ENCODE measurements at places on chromosomes 13 and 19.

GRCh38 chr13:28582892-28583240, 76.1 kb upstream of the POMP start:
- H3K27ac ChIP-seq, result no peak overlapping the region
- H3K4me1 ChIP-seq, result peaks cover 55% of the 10 kb centered on the region
- no peaks in the 10 kb centered on the region for H3K27me3 ChIP-seq

- H3K4me3 ChIP-seq, result no peak overlapping the region
- no peaks in the 10 kb centered on the region for H3K36me3 ChIP-seq
- H3K27me3 ChIP-seq, result no peaks in the 10 kb centered on the region
- H3K27ac ChIP-seq, result no peak overlapping the region
- H3K4me1 ChIP-seq, result peaks cover 32% of the 10 kb centered on the region
- DNase-seq, result no peak
Observed at GRCh38 chr13:80245162-80245733, 95.7 kb downstream of the SPRY2 start.

GRCh38 chr19:4495471-4495870, 22.8 kb downstream of the PLIN4 start:
- no peak overlapping the region for H3K27ac ChIP-seq
- peaks cover 3% of the 10 kb centered on the region for H3K36me3 ChIP-seq
- H3K4me3 ChIP-seq, result no peak overlapping the region
- H3K4me1 ChIP-seq, result no peaks in the 10 kb centered on the region
- peaks cover 3% of the 10 kb centered on the region for H3K27me3 ChIP-seq

DNA sequence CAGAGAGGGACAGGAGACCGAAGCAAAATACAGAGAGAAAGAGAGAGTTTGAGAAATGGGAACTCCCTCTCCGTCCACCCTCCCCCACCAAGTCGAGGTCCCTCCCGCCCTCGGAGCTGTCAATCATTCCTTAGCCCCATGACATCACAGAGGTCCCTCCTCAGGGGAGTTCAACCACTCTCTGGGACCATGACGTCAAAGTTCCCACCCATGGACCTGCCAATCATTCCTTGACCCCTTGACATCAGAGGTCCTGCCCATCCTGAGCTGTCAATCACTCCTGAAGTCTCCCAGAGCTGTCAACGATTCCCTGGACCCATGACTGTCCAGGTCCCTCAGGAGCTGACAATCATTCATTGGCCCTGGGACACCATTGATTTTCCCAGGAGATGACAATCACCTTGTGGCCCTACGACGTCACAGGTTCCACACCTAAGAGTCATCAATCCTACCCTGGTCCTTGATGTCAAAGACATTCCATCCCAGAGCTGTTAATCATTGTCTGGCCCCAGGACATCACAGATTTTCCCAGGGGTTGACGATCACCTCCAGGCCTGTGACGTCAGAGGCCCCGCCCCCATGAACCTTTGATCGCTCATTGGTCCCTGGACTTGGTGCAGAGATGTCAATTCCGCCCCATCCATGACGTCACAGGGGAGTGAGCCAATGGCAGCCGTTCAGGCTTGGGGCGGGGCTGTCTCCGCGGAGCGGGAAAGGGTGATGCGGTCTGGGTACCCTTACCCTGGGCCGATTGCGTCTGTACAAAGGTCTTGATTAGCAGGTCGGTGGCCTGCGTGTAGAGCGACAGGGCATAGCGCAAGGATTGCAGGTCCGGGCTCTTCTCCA, 61.7 kb downstream of the COLGALT1 start:
- no peak overlapping the region for H3K4me3 ChIP-seq
- 0 out of 2 replicates have a peak, but pooled peaks cover 3% of the 10 kb centered on the region for H3K36me3 ChIP-seq
- DNase-seq, result peak; percentile 43
- peaks cover 20% of the 10 kb centered on the region for H3K27me3 ChIP-seq
- peak overlapping the region; percentile 31 for H3K27ac ChIP-seq

GRCh38 chr19:58366585-58367430, 4.3 kb upstream of the ZNF497 start:
- H3K4me3 ChIP-seq, result no peak overlapping the region
- peaks cover 2% of the 10 kb centered on the region for H3K27me3 ChIP-seq
- no peak overlapping the region for H3K27ac ChIP-seq
- H3K4me1 ChIP-seq, result peaks cover 5% of the 10 kb centered on the region

DNA sequence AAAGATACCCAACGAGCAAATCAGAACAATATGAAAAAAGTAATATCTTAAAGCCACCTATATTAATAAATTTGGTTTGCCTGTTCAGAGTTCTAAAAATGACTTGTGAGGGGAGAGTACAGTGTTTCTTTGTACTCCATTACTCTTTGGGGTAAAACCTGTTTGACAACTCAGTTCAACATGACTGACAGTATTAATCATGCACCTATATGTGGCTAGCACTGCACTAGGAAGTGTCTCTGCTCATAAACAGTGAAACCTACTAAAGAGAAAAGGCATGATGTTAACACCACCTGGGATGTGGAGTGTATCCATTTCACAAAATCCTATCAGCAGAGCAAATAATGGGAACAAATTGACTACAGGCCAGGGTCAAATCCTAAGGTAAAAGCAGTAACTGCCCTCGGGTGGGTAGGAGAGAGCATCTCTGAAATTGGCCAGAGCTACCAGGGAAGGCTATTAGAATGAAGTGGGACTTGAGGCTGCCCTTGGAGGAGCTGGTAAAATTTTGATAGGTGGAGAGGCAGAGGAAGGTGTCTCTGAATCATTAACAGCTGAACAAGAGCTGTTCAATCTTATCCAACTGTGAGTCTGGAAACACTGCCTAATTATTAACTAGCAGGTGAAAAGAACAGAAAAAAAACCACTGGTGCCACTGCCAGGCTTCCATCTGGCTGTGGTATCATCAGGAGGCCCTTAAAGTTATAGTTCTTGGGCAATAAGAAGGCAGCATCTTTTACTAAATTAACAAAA, 365.1 kb downstream of the DNAJC15 start:
- H3K4me3 ChIP-seq, result no peak overlapping the region
- no peak for DNase-seq
- no peaks in the 10 kb centered on the region for H3K4me1 ChIP-seq
- H3K36me3 ChIP-seq, result no peaks in the 10 kb centered on the region
- H3K27ac ChIP-seq, result no peak overlapping the region

- H3K4me3 ChIP-seq, result no peak overlapping the region
- DNase-seq, result peak; percentile 54
- H3K27me3 ChIP-seq, result no peaks in the 10 kb centered on the region
- peaks cover 66% of the 10 kb centered on the region for H3K4me1 ChIP-seq
- peak overlapping the region; percentile 51 for H3K27ac ChIP-seq
- H3K36me3 ChIP-seq, result no peaks in the 10 kb centered on the region
Observed at GRCh38 chr13:30107521-30108136, 199.7 kb downstream of the KATNAL1 start.

DNA sequence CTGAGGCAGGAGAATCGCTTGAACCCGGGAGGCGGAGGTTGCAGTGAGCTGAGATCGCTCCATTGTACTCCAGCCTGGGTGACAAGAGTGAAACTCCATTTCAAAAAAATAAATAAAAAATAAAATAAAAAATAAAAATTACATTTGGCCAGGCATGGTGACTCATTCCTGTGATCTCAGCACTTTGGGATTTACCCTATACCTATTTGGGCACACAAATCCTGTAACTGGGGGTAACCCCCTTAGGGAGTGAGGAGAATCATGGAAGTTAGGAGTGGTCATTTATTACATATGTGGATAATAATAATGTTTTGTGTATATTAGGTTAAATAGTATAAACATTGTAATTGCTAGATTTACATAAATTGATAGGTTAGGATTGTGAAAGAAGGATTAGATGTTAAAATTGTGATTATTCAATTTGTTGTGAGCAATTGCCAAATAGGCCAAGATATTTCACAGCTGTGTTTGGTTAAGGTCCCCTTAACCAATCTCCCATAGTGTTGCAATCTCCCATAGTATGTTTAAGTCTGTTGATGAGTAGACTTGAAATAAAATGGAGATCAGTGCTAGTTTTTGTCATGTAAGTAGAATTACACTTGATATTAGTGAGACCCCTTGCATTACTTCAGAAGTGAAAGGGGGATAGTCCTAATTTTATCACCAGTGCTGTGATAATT, 30.7 kb downstream of the ZNF844 start:
- peaks cover 5% of the 10 kb centered on the region for H3K4me1 ChIP-seq
- no peaks in the 10 kb centered on the region for H3K27me3 ChIP-seq
- H3K4me3 ChIP-seq, result no peak overlapping the region
- H3K27ac ChIP-seq, result no peak overlapping the region
- peaks cover 27% of the 10 kb centered on the region for H3K36me3 ChIP-seq

- no peak for DNase-seq
- H3K4me1 ChIP-seq, result no peaks in the 10 kb centered on the region
- peaks cover 5% of the 10 kb centered on the region for H3K27me3 ChIP-seq
- no peak overlapping the region for H3K4me3 ChIP-seq
- H3K36me3 ChIP-seq, result no peaks in the 10 kb centered on the region
Observed at GRCh38 chr13:79468819-79469218, 12.1 kb upstream of the NDFIP2 start.

- DNase-seq, result peak; percentile 15
- H3K27me3 ChIP-seq, result no peaks in the 10 kb centered on the region
- peaks cover 32% of the 10 kb centered on the region for H3K36me3 ChIP-seq
- no peak overlapping the region for H3K27ac ChIP-seq
- H3K4me1 ChIP-seq, result peaks cover 16% of the 10 kb centered on the region
Observed at GRCh38 chr13:20006206-20006605, 47.7 kb downstream of the ZMYM2 start.

DNA sequence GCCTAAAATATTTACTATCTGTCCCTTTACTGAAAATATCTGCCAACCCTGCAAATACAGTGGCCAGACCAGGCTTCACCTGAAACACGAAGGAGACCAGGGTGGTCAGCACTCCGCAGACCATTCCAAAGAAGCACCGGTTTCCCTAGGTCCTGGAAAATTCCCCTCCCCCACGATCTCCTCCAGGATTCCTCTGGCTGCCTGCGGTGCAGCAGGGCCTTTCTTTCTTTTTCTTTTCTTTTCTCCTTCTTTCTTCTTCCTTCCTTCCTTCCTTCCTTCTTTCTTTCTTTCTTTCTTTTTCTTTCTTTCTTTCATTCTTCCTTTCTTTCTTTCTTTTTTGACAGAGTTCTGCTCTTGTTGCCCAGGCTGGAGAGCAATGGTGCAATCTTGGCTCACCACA, 152.7 kb downstream of the USP12 start:
- H3K27me3 ChIP-seq, result peaks cover 8% of the 10 kb centered on the region
- 0 out of 2 replicates have a peak, but pooled peaks cover 4% of the 10 kb centered on the region for H3K36me3 ChIP-seq
- no peak for DNase-seq

GRCh38 chr13:98942997-98943396, 34.9 kb downstream of the DOCK9 start:
- H3K27me3 ChIP-seq, result peaks cover 2% of the 10 kb centered on the region
- no peaks in the 10 kb centered on the region for H3K36me3 ChIP-seq
- DNase-seq, result no peak

- H3K4me1 ChIP-seq, result peaks cover 81% of the 10 kb centered on the region
- DNase-seq, result no peak
- peak overlapping the region; percentile 57 for H3K27ac ChIP-seq
- H3K4me3 ChIP-seq, result no peak overlapping the region
Observed at GRCh38 chr19:18839465-18840287, 7.9 kb downstream of the UPF1 start.

DNA sequence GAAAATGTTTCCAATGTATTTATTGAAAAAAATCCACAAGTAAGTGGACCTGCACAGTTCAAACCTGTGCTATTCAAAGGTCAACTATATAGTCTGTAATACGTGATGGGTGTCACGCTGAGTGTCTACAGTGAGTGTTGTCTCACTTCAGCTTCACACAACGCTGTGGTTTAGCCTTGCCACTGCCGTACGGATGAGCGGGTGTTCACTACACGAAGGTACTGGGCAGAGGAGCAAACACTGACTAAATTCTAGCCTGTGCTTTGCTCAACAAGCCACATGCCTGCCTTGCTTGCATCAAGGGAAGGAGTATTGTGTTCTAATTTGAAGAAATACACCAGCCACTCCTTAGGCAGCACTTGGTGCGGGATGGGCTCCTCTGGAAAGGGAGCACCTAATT, 3.4 kb upstream of the FFAR3 start:
- no peaks in the 10 kb centered on the region for H3K4me1 ChIP-seq
- H3K27ac ChIP-seq, result no peak overlapping the region
- no peak for DNase-seq

DNA sequence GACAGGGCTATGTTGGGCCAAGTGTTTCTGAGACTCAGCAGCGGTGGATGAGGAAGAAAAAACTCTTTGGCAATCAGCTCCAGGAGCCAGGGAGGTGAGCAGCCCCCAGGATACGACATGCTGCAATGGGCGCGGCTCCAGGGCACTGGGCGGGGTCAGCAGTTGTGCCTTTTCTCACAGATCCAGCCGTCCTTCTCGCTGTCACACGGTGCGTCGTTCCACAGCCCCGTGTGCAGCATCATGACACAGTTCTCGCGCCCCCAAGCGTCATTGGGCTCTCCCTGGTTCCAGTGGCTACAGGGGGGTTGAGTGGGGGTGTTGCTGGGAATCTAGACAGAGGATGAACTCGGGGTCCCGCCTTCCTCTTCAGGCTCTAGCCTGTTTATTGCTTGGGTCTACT, 2.7 kb downstream of the CLEC4G start:
- H3K4me1 ChIP-seq, result no peaks in the 10 kb centered on the region
- H3K27me3 ChIP-seq, result peaks cover 34% of the 10 kb centered on the region
- no peak overlapping the region for H3K27ac ChIP-seq
- H3K36me3 ChIP-seq, result no peaks in the 10 kb centered on the region
- no peak overlapping the region for H3K4me3 ChIP-seq
- DNase-seq, result no peak

DNA sequence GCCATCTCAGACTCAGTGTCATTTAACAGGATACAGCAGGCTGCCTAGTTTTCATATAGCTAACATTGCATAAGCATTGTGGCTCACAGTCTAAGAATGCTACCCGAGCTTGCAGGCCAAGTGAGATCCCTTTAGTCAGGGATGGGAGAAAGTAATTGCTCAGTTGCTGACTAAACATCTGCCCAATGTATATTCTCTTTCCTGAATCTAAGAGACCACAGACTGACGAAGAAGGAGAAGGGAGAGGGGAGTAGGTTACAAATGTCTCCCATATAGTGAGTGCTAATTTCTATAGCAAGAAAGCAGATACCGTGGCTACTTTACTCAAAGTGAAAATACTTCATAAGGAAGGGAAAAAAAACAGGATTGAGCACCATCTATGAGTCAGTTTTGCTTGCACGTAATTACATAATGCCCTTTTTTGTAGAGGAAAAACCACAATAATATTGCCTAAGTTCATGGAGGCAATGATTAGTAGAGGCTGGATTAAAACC, 453.9 kb downstream of the COG6 start:
- peak overlapping the region; percentile 41 for H3K4me3 ChIP-seq
- no peaks in the 10 kb centered on the region for H3K36me3 ChIP-seq
- peak overlapping the region; percentile 43 for H3K27ac ChIP-seq
- H3K27me3 ChIP-seq, result no peaks in the 10 kb centered on the region

DNA sequence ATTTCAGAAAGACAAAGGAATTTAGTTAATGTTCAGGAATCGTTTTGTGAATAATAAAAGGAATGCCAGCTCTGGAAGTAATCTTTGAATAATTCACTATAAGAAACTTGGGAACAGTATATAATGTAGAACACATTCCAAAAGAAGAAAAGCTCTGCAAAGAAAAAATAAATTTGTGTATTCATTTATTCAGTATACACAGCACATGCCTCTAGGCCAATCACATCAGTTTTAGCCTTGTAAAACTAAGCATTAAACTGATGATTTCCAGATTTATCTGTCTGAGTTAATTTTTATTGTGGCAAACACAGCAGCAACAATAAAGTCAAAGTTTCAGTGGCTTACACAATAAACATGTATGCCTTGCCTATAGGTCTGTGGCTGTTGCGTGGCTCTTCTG, 5.7 kb upstream of the RXFP2 start:
- H3K4me3 ChIP-seq, result no peak overlapping the region
- H3K36me3 ChIP-seq, result no peaks in the 10 kb centered on the region
- no peak for DNase-seq

- H3K27ac ChIP-seq, result peak overlapping the region; percentile 22
- DNase-seq, result no peak
- peaks cover 16% of the 10 kb centered on the region for H3K4me1 ChIP-seq
- H3K36me3 ChIP-seq, result no peaks in the 10 kb centered on the region
Observed at GRCh38 chr13:85772367-85772766, 26.9 kb downstream of the SLITRK6 start.
